Progenitor cell of endocrine pancreas (in vitro differentiated cells): ENCODE measurements at places on chromosomes 7 and 10. TPM values are rescaled to one million over a fixed set of nuclear protein-coding genes. Genes with fewer than 3 reads are reported as not detected.

DNA sequence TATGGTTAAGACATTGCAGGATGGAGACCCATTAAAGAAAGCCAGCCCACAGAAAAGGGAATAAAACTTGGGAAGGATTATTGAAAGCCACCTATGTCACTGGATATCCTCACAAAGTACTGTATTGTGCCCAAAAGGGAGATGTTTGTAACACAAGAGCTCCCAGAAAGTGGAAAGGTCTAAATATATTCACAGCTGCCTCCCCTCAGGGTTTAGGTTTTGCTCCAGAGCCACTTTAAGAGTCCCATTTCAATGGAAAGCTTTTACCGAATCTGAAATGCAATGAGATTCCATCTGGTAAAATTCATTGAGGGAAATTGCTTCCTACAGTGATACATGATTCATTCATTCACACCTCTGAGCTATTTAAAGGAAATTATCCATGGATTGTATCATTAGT is 176.4 kb downstream of the XPNPEP1 start:
- no peak for DNase-seq

- DNase-seq, result no peak
Measured at GRCh38 chr7:155603205-155603857, 41.1 kb upstream of the RBM33 start.

GRCh38 chr7:116621649-116622048 is 50.3 kb upstream of the MET start:
- no peak for DNase-seq

- no peak for DNase-seq
Measured at GRCh38 chr7:45268013-45268412, 110.4 kb downstream of the RAMP3 start.

DNA sequence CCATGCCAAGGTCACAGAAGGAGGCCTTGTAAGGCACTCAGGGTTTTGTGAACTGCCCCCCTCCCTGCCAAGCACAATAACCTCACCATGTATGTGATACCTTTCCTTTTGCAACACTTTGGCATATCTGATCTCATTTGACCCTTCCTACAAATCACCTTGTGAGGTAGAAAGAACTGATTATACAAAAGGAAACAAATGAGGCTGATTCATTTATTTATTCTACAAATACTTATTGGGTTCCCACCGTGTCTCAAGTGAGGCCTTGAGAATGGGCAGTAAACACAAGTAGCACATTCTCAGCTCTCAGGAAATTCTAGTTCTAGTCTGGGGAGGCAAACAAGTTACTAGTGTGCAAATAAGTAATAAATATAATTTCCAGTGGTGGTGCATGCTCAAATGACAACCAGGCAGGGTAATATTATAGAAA is 19.6 kb downstream of the PLCE1 start:
- no peak for DNase-seq

GRCh38 chr7:48454750-48455192 is 283.5 kb downstream of the ABCA13 start:
- no peak for DNase-seq

- DNase-seq, result no peak
Measured at GRCh38 chr10:11353006-11353896, 258.2 kb downstream of the USP6NL start.

- DNase-seq, result no peak
Measured at GRCh38 chr10:125084614-125085257, 75.6 kb downstream of the CTBP2 start.

DNA sequence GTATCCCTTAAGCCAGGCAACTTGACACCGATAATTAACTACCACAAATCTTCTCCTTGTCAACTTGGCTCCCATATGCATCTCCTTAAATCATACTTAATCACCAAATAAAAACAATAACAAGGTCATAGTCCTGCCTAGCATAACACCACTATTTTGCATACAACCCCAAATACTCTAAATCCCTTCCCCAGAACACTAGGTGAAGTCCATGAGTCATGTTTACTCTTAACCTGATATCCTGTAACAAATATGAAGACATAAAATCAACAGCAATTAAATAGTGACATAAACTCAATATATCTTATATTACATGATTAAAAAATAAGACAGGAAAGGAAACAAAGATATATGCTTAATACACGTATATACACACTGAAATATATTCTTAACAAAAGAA is 362.0 kb downstream of the ETV1 start:
- DNase-seq, result no peak

GRCh38 chr7:120060281-120060680 is 212.7 kb upstream of the KCND2 start:
- no peak for DNase-seq

DNA sequence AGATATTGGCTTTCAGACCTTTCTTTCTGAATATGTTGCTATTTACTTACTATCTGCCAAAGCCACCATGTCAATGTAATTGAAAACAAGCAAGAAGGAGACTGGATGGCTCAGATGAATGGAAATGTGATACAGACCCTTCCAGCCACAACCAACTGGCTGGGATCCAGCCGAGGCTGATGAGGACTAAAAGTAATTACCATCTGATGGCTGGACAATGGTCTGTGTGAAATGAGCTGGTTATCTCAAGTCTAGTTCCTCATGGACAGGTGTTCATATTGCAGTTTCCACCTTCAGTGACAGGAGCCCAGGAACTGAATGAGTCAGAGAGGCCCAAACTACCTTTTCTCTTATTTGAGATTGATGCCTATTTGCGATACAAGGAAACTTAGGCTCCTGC is 267.5 kb downstream of the GATA3 start:
- no peak for DNase-seq

- no peak for DNase-seq
Measured at GRCh38 chr10:119439922-119440321, 102.6 kb downstream of the RGS10 start.

- peak; percentile 14 for DNase-seq
Measured at GRCh38 chr10:12350167-12350872, 973 bp downstream of the CAMK1D start.

GRCh38 chr10:101569323-101569621 is 18.8 kb downstream of the POLL start:
- no peak for DNase-seq

DNA sequence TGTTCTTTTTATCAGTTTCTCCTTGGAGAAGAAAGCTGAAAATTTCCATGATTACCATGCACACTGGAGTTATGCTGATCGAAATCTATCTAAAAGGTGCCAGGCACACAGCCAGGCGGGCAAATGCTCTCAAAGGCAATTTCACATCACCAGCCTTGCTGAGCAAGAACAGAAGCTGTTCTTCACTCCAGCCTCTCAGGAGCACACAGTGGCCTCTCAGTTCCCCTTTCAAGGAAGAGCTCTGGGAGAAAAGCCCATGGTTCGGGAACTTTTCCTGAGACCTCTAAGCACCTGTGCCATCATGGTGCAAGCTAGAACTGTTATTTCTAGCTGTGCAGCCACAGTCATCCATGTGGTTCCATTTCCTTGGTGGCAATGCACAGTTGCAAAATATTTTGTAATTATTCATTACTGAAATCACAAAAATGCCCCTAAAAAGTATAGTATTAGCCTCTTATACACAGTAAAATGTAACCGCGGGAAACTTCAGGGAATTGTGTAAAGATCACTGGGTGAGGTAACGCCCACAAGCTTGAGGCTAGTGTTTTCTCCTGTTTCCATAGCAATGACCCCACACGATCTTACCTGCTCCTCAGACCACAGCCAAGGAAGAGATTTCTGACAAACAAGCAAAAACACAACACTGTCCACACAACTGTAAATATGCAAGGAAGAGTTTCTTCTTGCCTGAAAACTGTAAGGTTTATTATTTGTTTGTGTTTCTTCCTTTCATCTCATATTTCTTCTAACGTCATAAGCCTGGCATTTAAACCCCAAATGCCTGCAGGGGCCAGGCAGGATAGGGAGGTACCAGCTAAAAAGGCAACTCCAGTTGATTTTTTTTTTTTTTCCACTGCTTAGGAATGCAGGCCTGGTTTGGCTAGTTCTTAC is 121.2 kb downstream of the FAM107B start:
- no peak for DNase-seq

DNA sequence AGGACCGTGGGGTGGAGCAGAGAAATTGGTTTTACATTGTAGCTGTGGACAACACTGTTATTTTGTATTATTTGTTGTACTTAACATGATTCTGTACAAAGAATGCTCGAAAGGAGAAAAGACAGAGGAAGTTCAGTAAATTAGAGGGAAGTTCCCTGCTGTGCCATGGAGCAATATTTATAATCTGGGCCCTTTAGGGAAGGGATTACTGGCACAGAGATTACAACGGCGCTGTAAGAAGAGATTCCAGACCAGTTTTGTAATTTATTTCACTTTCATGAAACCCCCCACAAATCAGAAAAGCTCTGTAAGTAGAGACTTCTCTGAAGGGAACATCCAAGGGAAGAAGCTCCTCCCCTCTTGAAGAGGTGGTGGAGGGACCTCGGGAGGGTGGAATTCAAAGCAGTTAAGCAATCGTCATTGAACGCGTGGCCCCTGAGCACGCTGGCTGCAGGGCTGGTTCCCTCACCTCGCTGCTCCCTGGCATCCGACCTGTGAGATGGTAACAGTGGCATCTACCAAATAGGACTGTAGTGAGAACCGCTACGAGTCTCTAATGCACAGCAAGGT is 113.5 kb downstream of the KLF6 start:
- DNase-seq, result no peak

- no peak for DNase-seq
Measured at GRCh38 chr7:250523-250922, 39.4 kb upstream of the FOXL3 start.

GRCh38 chr7:132429181-132429580 is 147.1 kb downstream of the PLXNA4 start:
- DNase-seq, result no peak

GRCh38 chr10:77404810-77405209 is 232.8 kb downstream of the KCNMA1 start:
- DNase-seq, result no peak

DNA sequence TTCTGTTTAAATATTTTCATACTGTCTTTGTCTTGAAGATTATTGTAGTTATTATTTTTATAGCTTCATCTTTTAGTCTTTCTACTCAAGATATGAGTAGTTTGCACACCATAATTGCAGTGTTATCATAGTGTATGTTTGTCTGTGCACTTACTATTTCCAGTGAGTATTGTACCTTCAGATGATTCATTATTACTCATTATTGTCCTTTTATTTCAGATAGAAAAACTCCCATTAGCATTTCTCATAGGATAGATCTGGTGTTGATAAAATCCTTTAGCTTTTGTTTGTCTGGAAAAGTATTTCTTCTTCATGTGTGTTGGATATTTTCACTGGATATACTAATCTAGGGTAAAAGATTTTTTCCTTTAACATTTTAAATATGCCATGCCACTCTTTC is 646.2 kb upstream of the GRM3 start:
- no peak for DNase-seq

DNA sequence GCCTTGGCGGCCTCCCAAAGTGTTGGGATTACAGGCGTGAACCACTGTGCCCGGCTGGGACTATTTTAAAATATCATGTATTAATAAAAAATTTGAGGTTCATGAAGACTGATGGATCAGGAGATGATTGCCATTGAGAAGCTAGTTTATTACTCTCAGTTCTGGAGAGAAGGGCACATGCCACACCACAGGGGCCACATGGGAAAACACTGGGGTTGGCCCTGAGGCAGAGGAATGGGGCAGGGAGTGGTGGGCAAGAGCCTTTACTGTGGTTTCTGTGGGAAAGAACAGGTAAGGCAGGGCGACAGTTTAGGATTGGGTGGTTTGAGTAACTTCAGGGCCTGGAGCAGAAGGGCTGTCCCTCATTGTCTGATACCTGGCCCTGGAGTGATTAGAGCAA is 6.8 kb upstream of the TBRG4 start:
- DNase-seq, result no peak

DNA sequence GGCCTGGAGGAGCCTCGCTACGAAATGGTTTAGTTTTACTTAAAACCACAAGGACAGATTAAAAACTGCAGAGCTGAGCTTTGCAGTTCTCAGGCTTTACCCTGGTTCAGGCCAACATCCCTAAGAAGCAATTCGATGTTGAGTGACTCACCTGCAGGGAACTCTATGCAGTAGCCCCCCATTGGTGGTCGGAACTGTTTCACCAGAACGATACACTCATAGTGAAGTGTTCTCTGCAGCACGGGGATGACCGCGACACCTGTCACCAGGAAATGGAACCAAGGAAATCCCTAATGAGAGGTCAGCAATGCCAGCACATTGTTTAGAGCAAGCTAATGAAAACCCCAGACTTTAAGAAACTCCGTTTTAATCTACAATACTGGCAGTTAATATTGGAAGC is 18.0 kb downstream of the NUDT5 start:
- no peak for DNase-seq

Gene PRSS37
- total RNA-seq, result not detected in 2 replicates

Gene FFAR4
- total RNA-seq, result 0.07 and 0.13 TPM in 2 replicates

Gene SKIDA1
- 13.6 and 15.3 TPM in 2 replicates for total RNA-seq

Gene PON1
- 0.91 and 2.3 TPM in 2 replicates for total RNA-seq

Gene TRIM74
- total RNA-seq, result 2.1 and 2.4 TPM in 2 replicates

Gene ZNF727
- not detected in 2 replicates for total RNA-seq

Gene KMT2C
- 72.6 and 75.9 TPM in 2 replicates for total RNA-seq

Gene RASSF4
- total RNA-seq, result 21.2 and 23.0 TPM in 2 replicates

Gene CYP2E1
- 0.91 and 1.4 TPM in 2 replicates for total RNA-seq

Gene FBXW4
- 70.7 and 73.3 TPM in 2 replicates for total RNA-seq

Gene ANKRD1
- 48.1 and 61.8 TPM in 2 replicates for total RNA-seq

Gene APBB1IP
- total RNA-seq, result 0.24 and 0.38 TPM in 2 replicates

Gene STK31
- total RNA-seq, result 1.3 and 1.6 TPM in 2 replicates

Gene TACR2
- total RNA-seq, result not detected in 2 replicates

Gene RBM28
- total RNA-seq, result 51.0 and 56.7 TPM in 2 replicates

Gene MALRD1
- total RNA-seq, result 1.2 and 1.5 TPM in 2 replicates

Gene CNTNAP2
- total RNA-seq, result 6.5 and 8.2 TPM in 2 replicates

Gene IRF5
- total RNA-seq, result 0.44 and 0.69 TPM in 2 replicates

Gene BLNK
- 1.6 and 1.8 TPM in 2 replicates for total RNA-seq

Gene ELOVL3
- total RNA-seq, result not detected in 2 replicates
